NCI-H2171 treated with DMSO at 0.1 percent for 48 hours (cell line): ENCODE measurements at places on chromosomes 16 and 17.

DNA sequence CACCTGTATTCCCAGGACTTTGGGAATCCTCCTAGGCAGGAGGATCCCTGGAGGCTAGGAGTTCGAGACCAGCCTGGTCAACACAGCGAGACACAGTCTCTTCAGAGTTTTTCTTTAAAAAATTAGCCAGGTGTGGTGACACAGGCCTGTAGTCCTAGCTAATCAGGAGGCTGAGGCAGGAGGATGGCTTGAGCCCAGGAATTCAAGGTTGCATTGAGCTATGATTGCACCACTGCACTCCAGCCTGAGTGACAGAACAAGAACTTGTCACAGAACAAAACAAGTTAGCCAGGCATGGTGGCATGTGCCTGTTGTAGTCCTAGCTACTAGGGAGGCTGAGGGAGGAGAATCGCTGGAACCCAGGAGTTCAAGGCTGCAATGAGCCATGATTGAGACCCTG lies 24.8 kb downstream of the ANKRD40 start:
- DNase-seq: no peak

DNA sequence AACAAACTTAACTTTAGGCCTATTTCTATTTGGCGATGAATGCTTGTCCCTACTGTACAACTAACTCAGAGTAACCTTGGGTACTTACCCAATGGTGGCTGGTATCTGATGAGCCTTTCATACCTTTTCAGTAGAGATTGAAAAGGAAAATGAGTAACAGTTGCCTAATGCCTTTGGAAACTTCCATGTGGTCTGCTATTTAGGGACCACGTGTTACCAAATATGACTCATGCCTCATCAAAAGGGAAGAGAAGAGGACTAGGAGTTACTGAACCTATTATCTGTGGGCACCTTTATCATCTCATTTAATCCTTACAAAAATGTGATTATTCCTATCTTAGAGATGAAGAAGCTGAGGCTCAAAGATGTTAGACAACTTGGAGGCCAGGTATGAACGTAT lies 8.1 kb downstream of the MYOCD start:
- no peak for DNase-seq

GRCh38 chr16:47136099-47136842 lies 7.5 kb downstream of the NETO2 start:
- DNase-seq: no peak

- DNase-seq: no peak
These were observed 28.3 kb upstream of the SLC38A10 start for GRCh38 chr17:81323411-81323868.

DNA sequence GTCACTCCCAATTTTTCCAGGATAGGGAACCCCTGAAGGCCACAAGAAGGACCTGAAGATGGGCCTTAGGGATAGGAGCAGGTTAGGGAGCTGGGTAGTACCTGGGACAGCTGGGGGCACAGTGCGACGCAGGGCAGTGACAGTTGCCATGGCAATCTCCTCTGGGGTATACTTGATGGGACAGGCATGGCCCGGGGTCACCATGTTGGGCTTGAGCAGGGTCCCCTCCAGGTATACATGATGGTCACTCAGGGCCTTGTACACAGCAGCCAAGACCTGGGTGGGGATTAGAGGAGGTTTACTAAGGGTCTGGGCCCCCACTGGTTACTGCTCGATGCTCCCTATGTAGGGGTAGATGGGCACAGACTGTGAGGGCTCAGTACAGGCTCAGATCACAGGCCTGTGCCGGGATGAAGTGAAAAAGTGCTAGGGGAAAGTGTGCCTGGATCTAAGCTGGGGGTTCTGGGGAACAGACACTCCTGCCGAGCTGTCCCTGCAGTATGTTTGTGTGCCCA lies 2.7 kb downstream of the ALDOC start:
- no peak for DNase-seq

- DNase-seq: no peak
These were observed 1.1 kb upstream of the KIFC3 start for GRCh38 chr16:57803134-57803990.

DNA sequence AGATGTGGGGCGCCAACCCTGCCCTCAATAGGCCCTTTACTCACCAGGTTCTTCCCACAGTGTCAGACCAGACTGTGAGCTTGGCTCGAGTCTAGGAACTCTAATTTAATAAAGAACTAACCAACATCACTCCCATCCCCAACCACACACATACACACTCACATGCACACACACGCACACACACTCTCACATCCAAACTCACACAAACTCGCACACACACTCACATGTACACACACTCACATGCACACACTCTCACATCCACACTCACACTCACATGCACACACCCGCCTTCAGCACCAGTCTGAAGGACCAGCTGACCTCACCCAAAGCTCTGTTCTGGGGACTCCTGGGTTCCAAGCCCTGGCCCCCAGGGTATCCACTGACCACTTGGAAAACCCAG lies 63.8 kb downstream of the COG7 start:
- DNase-seq: no peak

DNA sequence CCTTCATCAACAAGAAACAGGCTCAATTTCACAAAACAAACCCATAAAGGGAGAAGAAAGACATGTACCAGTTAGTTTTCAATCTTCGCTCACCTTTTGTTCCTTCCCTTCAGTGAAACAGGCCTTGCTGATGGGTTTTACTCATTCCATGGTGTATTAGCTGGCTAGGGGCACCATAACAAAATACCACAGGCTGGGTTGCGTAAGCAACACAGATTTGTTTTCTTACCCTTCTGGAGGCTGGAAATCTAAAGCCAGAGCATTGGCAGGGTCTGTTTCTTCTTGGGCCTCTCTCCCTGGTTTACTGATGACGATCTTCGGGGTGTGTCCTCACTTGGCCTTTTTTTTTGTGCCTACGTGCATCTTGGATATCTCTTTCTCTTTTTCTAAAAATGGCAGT lies 383.4 kb upstream of the RBFOX1 start:
- DNase-seq: no peak

- no peak for DNase-seq
These were observed 14.4 kb downstream of the RFWD3 start for GRCh38 chr16:74652249-74652648.

DNA sequence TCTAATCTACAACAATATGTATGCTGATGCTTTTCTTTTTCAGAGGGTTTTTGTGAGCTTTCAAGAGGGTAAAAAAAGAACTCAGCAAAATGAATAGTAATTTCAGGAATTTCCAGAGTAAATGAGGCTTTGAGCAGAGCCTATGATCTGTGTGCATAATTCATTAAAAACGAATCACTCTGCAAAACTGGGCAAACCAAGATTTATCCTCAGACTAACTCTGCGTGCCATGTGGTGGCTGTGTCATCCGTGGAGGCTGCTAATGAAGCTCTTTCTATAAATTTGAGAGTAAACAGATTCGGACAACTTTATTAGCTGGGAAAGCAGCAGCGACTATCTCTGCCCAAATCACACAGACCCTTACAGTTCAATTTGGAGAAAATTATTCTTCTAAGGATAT lies 83.8 kb downstream of the FOXL1 start:
- no peak for DNase-seq

DNA sequence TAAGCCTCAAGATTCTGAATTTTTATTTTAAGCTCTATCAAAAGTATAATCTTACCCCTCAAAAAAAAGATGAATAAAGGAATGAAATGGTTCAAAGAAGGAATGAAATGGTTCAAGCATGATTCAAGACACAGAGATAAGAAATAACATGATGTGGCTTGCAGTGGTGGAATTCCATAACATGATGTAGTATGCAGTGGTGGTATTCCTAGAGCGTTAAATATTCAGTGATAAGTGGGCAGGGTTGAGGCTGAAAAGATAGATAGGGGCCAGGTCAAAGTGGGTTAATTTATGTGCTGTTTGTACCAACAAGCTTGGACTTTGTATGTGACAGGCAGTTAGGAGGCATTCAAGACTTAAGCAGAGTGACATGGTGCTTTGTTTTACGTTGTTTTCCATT lies 29.6 kb downstream of the TNRC6A start:
- DNase-seq: no peak

- no peak for DNase-seq
These were observed 214.1 kb downstream of the SEC14L1 start for GRCh38 chr17:77354670-77355455.

- no peak for DNase-seq
These were observed 2178.3 kb downstream of the TP53TG3F start for GRCh38 chr16:35637683-35638082.

GRCh38 chr17:50943575-50943933 lies 77.4 kb upstream of the TOB1 start:
- DNase-seq: no peak

DNA sequence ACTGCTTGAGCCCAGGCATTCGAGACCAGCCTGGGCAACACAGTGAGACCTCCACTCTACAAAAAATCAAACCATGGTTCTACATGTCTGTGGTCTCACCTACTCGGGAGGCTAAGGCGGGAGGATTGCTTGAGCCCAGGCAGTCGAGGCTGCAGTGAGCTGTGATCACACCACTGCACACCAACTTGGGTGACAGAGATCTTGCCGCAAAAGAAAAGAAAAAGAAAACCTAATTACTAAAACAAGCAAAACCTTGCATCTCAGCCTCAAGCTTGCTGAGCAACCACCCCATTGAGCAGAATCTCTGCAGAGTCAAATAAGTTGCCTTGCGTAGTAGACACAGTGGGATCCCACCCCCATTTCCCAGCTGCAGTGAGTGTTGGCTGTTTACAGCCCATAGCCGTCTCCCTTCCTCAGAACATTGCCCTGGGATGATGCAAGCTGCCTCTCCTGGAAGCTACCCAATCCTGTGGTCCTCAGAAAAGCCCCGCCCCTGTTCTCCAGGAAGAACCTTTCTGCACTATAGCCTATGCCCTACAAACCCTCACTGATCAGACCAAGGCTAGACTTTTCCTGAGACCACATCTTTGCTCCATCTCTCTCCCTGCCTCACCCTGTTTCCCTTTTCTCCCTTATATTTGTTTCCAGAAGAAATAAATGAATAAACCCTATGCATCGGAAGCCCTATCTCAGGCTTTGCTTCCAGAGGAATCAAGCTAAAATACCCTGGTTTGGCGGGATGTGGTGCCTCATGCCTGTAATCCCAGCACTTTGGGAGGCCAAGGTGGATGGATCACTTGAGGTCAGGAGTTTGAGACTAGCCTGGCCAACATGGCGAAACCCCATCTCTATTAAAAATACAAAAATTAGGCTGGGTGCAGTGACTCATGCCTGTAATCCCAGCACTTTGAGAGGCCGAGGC lies 16.7 kb upstream of the ERN2 start:
- DNase-seq: no peak

DNA sequence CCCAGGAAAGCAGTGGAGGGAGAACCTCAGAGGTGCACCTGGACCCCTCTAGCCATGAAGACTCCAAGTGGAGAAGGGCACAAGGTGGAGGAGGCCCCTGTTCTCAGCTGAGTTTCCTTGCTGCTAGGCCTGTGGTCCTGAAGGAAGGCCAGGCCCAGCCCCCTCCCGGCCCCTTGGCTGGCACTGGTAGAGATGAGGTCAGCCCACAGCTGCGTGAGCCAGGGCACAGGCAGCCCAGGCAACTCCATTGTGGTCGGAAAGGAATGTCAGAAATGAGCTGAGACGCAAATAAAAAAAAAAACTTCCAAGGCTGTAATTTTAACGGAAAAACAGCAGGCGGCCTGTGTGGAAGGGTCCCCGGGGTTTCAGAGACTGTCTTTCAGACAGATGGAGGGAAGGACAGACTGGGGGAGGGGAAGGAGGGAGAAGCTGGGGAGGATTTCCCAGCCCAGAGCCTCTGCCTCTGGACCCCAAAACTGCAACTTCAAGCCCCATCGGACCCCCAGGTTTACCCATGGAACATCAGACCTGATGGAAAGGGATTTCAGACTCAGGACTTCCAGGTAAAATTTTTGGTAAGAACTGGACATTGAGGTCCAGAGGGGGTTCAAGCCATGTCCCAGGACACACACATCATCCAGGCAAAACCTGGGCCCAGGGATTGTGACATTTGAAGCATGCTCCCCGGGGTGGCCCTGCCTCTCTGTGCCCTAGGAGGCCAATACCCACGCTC lies 25.6 kb upstream of the MRPS23 start:
- DNase-seq: peak; percentile 95

DNA sequence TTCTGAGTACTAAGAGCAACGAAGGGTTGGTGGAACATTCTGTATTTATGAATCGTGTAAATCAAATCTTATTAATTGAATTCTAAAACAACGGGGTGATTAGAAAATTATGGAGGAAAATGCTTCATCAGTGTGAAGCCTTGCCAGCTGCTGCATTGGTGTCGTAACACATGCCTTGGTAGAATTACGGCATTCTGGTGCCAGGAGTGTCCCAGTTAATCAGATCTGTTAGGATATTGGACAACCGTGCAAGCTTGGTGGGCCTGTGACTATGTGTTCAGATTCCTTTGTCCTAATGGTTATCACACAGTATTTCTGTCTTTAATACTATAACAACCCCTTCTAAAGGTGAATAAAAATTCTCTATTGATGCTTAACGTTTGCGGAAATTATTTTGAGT lies 44.2 kb upstream of the TANC2 start:
- DNase-seq: peak; percentile 18

DNA sequence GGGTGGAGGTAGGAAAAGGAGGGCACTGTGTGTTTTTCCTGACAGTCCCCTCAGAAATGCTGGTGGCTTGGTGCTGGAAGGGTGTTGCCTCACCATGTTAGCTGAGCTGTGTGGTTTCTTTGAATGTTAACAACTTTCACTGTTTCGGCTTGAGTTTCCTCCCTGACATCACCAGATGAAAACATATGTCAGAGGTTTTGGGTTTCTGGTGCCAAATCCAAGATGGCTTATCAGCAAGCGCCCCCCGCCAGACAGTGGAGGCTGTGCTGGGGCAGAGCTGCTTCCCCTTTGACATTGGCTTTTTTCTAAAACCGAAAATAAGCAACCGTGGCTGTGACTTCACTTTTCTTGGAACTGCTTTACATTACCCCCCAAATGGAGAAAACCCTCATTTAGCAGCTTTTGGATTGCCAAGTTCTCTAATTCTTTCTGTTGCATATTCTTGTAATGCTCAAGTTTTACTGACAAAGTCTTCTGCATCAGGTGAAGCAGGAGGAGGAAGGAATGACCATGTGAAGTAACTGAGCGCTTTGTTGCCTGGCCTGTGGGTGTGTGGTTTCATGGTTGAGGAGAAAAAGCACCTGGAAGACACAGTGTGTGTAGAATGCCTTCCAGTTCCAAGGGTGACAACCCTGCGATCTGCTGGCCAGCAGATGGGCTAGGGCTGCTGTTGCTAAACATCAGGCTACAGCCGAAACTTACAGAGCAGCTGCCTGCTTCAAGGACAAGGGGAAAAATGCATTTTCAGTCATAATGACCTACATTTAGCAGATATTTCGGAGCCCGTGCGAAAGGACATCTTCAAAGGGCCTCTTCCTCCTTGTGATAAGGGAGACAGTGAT lies 9.7 kb downstream of the RMI2 start:
- DNase-seq: peak; percentile 38

- no peak for DNase-seq
These were observed 21.8 kb downstream of the ABCA5 start for GRCh38 chr17:69305177-69305576.

DNA sequence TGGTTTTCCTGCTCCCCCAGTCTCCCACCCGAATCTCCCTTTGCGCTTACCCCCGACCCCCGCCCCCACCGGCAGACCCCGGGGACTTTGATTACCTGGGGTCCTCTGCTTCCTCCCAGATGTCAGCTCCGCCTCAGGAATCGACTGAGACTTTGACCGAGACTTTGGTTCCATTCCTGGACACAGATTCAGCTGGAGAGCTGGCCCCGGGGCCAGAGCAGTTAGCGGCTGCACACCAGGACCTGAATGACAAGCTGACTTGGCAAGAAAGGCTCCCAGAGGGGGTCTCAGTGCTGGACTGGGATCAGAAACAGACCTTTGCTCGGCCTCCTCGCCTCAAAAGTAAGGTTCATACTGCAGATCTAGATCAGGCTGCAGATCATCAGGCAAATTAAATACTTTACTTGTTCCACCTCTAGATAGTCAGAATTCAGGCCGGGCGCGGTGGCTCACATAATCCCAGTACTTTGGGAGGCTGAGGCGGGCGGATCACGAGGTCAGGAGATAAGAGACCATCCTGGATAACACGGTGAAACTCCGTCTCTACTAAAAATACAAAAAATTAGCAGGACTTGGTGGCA lies 60.3 kb upstream of the FBXO47 start:
- no peak for DNase-seq
